Vein endothelial cell (primary cell): ENCODE measurements at places on chromosomes 1 and 21. TPM values are rescaled to one million over a fixed set of nuclear protein-coding genes. Genes with fewer than 3 reads are reported as not detected.

KLHDC7A gene
- not detected in 2 replicates for total RNA-seq

ERICH3 gene
- total RNA-seq, result not detected in 2 replicates

UMODL1 gene
- total RNA-seq, result not detected in 2 replicates

CRNN gene
- not detected in 2 replicates for total RNA-seq

GCSAML gene
- total RNA-seq, result not detected in 2 replicates

RNF11 gene
- total RNA-seq, result 127 and 136 TPM in 2 replicates

MYBPH gene
- not detected in 2 replicates for total RNA-seq

TLR5 gene
- total RNA-seq, result under 0.01 and 0.96 TPM in 2 replicates

AGO1 gene
- 31.0 and 32.3 TPM in 2 replicates for total RNA-seq

ZNF648 gene
- total RNA-seq, result not detected in 2 replicates

DCST1 gene
- total RNA-seq, result not detected in 2 replicates

PLA2G5 gene
- total RNA-seq, result not detected in 2 replicates

NTNG1 gene
- under 0.01 and 2.2 TPM in 2 replicates for total RNA-seq

PTGER3 gene
- not detected in 2 replicates for total RNA-seq

KRTAP7-1 gene
- total RNA-seq, result not detected in 2 replicates
